ENCODE measurements at places on chromosomes 6 and 20. TPM values are rescaled to one million over a fixed set of nuclear protein-coding genes. Genes with fewer than 3 reads are reported as not detected.
A peak's percentile ranks its signal among the peaks of the same experiment; 100 is the strongest.

- DNase-seq = no peak
Observed at GRCh38 chr6:148590883-148591282, 155.9 kb upstream of the UST start.

Gene CST2
- not detected for total RNA-seq

- DNase-seq = no peak
Observed at GRCh38 chr6:284486-284885, 7.8 kb upstream of the DUSP22 start.

GRCh38 chr6:38236631-38237030 lies 403.1 kb downstream of the BTBD9 start:
- no peak for DNase-seq

DNA sequence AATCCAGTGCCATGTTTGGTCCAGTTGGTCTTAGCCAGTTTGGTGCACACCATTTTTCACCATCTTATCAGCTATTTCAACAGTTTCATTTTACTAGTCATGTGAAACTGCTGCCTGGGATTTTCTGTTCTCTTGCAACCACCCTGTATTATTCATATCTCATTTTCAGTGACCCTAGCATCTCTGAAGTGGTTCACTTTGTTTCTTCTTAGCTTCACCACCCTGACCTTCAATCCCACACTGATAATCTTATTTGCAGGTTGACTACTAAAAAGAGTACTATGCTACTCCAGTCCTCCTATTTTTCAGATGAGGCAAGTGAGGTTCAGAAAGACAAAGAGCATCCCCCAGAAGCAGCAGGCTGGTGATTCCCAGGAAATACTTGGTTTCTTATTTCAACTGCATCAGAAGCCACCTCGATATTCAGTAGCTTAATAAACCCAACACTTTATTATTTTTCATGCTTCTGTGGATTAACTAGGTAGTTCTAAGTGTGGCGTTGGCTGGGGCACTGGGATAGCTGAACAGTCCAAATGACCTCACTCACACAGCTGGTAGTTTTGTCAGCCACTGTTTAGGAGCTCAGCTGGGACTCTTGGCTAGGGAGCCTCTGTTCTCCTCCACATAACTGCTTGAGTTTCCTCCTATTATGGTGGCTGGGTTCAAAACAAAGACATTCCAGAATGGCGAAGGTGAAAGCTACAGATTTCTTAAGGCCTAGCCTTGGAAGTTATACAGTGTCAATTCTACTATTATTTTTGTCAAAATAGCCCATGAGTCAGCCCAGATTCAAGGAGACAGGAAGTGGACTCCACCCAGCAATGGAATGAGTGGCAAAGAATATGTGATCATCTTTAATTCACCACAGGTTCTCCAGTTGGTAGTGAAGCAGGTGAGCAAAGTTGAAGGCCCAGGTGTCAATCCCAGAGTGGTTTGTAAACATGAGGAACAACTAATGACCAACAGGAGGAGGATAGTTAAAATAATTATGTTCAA lies 40.6 kb downstream of the BPIFB4 start:
- DNase-seq = no peak

DNA sequence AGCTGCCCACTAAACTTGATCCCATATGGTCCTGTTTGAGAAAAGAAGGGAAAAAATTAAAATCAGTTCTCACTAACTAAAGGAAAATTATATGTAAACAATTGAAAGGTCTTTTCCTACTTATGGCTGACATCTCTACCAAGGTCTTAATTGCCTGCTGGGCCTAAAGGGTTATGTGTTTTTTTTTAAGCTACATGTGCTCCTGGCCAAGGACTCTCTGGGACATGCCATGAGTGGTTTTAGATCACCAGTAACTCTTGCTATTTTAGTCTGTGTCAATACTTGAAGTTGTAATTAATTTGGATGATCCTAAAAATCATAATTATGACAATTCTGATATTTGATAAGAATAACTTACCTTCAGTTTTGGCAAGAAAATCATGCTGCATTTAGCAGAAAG lies 35.9 kb upstream of the EYA4 start:
- no peak for DNase-seq

- no peak for DNase-seq
Observed at GRCh38 chr20:62792182-62792939, 3.9 kb upstream of the MRGBP start.

DNA sequence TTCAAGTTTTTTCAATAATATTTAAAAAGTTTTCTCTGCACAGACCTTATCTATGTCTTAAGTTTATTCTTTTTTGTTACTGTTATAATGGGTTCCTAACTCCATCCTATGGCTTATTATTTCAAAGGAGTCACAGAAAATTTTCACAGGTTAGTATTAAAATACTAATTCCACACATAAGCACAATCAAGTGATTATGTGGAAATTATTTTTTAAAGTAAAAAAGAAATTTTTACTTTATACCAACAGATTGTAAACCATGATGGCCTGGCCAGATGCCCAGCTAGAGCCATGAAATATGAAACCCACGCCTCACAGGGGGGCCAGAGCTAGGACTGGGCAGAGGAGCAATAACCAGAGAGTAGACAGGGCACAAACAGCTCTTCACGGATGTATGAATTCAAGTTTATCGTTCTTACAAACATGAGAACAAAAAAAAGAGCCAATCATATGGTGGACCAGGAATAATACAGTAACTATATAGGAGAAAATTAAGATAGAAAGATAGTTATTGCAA lies 34.0 kb downstream of the NUDT3 start:
- no peak for DNase-seq

Gene TNFRSF6B
- total RNA-seq = 4.8 TPM

DNA sequence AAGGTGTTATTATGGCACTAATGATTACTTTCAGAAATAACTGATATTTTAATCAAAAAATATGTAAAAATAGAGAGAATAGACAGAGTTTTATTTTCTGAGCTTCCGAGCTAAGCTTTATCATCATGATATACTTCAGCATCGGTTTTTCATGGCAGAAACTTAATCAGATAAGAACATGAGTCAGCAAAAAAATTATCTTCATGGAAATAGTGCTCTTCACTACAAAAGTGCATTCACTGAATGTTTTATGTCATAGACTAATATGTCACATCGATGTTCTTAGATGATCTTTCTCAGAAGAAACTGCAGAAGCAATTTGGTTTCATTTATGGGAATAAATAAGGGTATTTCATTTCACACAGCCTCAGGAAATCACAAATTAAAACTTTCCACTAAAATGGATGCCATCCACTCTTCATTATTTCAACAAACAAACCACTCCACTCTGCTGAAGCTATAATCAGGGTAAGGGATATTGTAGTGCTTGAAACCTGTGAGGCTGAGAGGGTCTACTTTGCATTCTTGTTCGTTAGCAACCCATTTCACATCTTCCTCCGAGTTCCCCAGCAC lies 10.2 kb upstream of the MAP3K7 start:
- DNase-seq = no peak

DNA sequence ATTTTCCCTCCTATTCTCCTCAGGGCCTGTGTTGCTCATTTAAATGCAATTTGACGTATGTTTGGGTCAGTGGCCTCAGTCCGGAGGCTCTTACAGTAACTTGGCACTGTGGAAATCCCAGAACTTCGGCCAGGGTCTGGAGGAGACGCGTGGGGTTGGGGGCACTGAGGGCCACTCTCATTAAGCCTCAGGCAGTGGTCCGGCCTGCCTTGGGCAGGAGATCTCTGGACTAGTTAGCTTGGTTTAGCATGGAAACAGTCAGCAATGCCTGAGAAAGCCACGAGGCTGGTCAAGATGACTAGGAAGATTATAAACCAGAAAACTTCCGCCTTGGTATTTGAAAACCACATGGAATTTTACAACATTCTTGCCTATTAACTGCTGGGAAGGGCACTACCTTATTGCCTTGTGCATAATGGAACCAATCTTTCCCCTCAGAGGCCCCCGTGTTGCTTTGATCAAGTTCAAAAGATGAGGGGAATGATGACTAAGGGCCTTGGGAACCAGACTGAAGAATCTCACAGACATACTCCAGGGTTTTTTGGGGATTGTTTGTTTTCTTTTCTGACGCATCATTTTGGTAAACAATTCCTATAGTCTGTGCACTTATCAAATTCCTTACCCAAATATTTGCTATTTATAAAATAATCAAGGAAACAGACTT lies 206.0 kb upstream of the PREP start:
- no peak for DNase-seq

Gene LY6G6D
- total RNA-seq = not detected

GRCh38 chr6:30062471-30063178 lies 1.6 kb downstream of the POLR1H start:
- no peak for DNase-seq

DNA sequence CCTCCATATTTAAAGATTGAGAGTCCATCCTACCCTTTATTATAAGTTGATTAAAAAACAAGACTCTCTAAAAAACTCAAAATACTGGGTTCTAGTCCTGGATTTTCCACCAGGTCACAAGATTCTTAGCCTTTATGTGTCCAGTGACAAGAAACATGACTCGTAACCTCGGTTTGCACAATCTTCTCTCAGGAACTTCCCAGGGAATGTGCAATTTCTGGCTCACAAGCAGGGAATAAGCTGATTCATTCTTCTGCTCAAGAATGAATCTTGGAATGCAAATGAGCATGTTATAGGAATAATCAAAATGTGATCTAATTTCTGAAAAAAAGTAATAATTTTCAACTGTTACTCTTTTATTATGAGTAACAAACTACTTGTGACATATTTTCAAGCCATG lies 45.1 kb downstream of the OGFRL1 start:
- peak; percentile 32 for DNase-seq

- DNase-seq = peak; percentile 10
Observed at GRCh38 chr6:96837081-96837971, at the start of gene GPR63. GPR63 (minus strand) TSS chr6:96837477; CDS start chr6:96799731, 37,746 bp downstream.

DNA sequence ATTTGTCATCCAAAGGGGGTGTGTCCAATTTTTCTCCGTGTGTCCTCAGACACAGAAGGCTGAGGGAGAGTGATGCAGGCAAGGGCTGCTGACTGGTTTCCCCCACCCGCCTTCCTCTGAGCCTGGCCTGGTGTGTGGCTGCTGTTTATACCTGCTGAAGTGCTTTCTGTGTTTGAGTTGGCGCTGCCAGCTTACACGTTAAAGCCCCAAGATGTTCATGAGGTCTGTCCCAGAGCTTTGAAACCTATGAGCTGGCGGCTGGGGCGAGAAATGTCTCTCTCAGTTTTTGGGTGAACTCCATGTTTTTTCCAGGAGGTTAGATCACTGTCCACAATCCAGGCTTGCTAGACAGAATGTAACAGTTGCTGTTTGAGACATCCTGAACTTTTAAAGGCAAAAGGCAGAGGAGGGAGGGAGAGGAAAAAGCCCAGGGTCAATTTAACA lies 69.0 kb upstream of the CCN2 start:
- DNase-seq = peak; percentile 25

- DNase-seq = no peak
Observed at GRCh38 chr6:101392586-101393230, 800 bp upstream of the GRIK2 start.

Gene ANKRD66
- not detected for total RNA-seq

DNA sequence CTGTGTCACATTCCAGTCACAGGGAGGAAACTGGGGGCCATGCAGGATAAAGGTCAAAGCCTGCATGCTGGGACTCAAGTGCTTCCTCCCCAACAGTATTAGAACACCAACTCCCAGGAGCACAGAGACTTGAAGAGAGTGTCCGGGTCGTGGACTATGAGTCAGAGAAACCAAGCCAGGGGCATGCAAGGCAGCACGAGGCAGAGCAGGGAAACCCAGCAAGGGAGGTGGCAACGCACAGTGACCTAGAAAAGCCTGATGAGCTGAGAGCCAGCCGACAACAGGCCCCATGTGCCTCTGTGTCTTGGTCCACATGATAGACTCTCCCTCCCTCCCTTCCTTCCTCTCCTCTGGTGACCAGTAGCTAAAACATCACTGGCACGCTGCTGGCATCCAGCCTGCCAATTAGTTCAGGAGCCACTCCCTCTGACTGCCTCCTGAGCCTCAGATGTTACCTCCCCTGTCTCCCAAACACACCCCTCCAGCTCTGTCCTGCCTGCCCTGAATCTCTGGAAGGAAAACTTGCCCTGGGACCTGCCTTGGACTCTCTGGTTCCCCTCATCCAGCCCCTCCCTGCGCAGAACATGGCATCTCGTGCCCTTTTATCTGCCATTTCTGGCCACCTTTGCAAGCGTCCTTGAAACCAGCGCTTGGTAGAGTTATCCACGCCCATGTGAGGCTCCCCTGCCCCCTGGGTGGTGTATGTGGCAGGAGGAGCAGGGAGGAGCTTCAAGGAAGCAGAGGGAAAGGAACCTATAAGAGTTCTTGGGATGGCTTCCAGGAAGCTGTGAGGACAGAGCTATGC lies 16.2 kb upstream of the RNF39 start:
- DNase-seq = no peak

Data from gastrocnemius medialis (tissue), 4 donors.